ENCODE measurements at places on chromosomes 1 and 21. TPM values are rescaled to one million over a fixed set of nuclear protein-coding genes. Genes with fewer than 3 reads are reported as not detected.

GRCh38 chr21:29376556-29376955 lies 77.8 kb downstream of the BACH1 start:
- no peak for DNase-seq

The S100A5 gene
- 1.7 TPM for polyA plus RNA-seq

The DENND2D gene
- 17.7 TPM for polyA plus RNA-seq

The KIF17 gene
- polyA plus RNA-seq: 3.5 TPM

DNA sequence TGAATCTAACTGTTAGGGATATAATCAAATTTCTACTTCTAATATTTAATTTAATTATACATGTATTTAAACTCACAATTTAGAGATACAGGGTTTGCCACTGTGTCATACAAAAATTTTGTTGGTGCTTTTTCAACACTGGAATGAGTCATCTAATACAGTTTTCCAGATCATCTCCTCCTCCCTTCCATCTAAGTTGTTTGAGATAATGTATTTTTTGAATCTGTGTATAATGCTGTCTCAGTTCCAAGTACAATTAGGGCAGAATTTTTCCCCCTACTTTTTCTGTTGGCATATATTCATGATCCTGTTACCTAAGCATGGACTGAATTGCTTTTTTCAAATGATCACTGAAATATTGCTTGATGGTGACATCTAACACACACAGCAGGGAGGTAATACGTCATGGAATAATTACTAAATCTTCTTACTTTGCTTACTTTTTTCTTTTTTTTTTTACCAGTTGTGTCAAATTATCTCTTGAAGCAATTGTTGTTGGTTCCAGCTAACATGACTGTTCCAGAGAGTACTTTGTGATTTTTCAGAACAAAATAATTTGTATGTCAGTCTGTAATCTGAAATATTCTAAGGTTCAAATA lies 146.0 kb downstream of the MAGI3 start:
- DNase-seq: no peak

GRCh38 chr1:232376632-232377493 lies 253.1 kb downstream of the SIPA1L2 start:
- no peak for DNase-seq

GRCh38 chr21:44566403-44566802 lies 7.1 kb upstream of the KRTAP10-4 start:
- no peak for DNase-seq

Data from right renal cortex interstitium (tissue), 3 donors.